ENCODE measurements at places on chromosomes 16 and 17.

GRCh38 chr17:82838386-82839063 lies 1.3 kb downstream of the ZNF750 start:
- no peak for DNase-seq

GRCh38 chr17:66343531-66344078 lies 41.2 kb downstream of the PRKCA start:
- DNase-seq, result no peak

GRCh38 chr16:68022278-68022727 lies 729 bp downstream of the DDX28 start:
- DNase-seq, result no peak

DNA sequence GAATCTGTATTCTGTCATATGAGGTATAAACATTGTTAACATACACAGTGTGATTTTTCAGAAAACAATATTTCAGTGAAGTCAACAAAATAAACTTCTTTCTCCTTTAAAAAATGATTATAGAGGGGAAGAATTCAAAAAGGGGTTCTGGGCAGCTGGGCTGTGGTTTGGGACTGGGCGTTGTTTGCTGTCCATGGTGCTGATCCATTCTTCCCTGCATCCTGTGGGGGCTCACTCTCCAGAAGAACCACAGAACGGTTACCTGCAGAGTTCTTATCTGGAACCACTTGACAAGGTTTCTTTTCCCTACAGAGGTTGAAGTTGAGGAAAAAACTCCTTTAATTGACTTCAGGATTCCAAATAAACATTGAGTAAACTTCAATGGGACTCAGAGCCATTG lies 1091.0 kb downstream of the CDH8 start:
- no peak for DNase-seq

- DNase-seq, result no peak
Measured at GRCh38 chr17:7167832-7168231, 11.3 kb downstream of the ASGR1 start.

GRCh38 chr17:79136596-79136995 lies 62.0 kb downstream of the ENGASE start:
- DNase-seq, result no peak

- DNase-seq, result no peak
Measured at GRCh38 chr17:17258998-17259397, 22.0 kb upstream of the FLCN start.
